Stimulated activated CD4-positive, alpha-beta T cell treated with anti-CD3 and anti-CD28 coated beads, TNF-alpha, amount 100 ng/mL, for 48 hours (primary cell): ENCODE measurements at places on chromosomes 7 and 10.

DNA sequence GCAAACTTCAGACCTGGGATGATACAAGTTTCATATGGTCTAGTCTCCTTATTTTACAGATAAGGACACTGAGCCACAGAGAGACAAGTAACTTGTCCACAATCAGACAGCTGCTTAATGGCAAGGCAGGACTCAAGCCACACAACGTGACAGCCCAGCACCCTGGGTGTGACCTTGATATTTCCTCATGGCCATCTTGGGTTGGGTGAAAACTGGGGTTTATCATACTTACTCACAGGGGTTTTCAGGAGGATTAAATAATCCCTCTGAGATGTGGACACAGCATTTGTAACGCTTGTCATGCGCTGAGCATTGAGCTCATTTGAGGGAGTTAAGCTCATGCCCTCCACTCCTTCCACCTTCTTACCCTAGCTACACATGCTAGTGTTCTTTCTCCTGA lies 58.0 kb downstream of the ABLIM1 start:
- DNase-seq, result no peak

DNA sequence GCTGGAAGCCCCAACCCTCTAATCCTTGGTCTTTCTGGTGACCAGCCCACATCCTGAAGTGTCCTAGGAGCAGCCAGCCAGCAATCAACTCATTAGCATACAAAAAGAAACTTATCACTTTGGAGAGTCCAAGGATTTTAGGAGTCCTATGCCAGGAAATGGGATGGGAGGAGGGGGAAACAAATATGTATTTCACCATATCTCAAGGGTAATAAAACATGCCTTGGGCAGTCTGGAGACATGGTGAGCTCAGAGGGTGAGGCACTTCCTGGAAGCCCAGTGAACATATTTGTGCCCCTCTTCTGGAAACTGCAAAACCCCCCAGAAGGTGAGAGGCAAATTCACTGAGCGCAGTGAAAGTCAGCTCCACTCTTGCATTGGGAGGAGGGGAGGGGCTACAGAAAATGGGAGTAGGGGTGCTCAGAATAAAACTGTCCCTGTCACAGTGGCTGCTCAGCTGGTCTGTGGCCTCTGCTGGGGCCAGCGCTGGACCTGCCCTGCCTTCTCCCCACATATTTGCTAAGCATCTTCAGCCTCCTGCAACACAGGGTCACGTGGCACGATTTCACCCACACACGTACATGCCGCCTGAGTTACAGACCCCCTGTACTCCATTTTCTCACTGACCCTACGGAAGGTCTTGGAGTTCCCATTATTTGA lies 17.7 kb upstream of the ZMIZ1 start:
- DNase-seq, result no peak

DNA sequence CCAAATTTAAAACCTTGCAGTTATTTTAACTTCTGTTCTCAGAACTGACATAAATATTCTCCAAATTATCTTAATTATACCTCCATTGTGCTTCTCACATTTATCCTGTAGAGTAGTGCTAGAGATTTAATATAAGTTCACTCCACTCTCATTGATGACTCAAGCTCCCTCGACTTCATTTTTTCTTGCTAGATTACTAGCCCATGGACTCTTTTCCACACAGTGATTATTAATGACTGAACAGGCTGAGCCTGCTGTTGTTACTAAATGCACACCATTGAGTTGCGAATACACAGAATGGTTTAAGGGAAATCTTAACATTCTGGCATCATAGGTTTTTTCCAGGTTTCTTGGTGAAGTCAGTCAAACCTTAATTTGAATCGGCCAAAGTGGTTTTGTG lies 179.5 kb upstream of the AKR1E2 start:
- DNase-seq, result no peak

DNA sequence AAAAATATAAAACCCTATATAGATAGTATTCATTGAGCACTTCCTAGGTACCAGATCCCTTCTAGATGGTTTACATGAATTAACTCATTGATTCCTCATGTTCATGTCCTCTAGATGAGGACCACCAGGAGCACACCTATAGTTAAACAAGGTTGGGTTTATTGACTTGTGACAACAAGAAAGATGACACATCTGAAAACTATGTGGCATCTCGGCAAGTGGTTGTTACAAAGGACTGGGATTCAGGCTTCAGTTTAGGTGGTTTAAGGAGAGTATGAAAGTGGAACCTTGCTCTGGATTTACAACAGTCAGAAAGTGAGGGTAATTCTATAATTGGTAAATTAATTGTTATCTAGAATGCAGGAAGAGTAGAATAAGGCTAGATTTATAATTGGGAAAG lies 99.0 kb upstream of the PHF14 start:
- DNase-seq, result no peak

- no peak for DNase-seq
Measured at GRCh38 chr7:155324012-155324917, 26.6 kb downstream of the INSIG1 start.
